ENCODE measurements at places on chromosomes 6 and 20. TPM values are rescaled to one million over a fixed set of nuclear protein-coding genes. Genes with fewer than 3 reads are reported as not detected.

SLC22A7 gene
- total RNA-seq, result not detected

SLC4A11 gene
- 0.35 TPM for total RNA-seq

DYNLT1 gene
- 133 TPM for total RNA-seq

ULBP3 gene
- total RNA-seq, result 0.81 TPM

MAPK13 gene
- total RNA-seq, result 4.2 TPM

PLTP gene
- total RNA-seq, result 81.1 TPM

ARG1 gene
- not detected for total RNA-seq

CEP43 gene
- 15.5 TPM for total RNA-seq

OPN5 gene
- total RNA-seq, result not detected

CDSN gene
- not detected for total RNA-seq

DNA sequence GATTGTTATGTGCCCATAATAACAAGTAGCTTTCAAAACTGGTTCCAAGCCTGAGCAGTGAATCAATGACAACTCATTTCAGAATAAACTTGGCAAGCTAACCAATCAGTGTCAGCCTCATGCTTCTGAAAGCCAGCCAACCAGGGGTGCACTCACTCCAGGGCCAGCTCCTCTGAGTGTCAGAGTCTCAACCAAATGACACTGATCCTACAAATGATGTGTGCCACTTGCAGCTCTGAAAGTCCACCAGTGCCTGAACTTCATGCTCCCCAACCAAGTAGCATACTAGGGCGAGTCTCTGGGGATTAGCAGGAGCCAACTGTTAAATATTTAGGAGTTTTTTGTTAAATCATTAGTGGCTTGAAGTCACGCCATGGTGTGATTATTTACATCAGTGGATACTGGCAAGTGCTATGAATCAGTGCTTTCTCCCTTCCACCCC, 4.5 kb downstream of the IYD start:
- DNase-seq, result no peak

DNA sequence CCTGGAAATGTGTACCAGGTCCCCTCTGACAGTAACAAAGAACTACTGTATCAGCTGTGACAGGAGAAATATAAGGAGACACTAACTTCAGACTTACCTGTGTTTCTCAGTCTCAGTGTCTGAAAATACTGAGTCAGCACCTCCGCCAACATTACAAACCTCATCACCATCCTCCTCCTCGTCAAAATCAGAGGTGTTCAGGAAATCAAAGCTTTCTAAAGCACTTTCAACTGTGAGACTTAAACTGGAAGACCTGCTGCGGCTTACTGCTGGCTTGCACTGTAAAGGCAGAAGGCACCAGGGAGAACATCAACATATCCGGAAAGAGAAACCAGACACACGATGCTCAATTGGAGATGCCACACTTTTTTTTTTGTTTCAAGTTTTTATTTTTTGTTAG, 40.3 kb upstream of the ARMH2 start:
- DNase-seq, result no peak

- DNase-seq, result no peak
These were observed 57.9 kb downstream of the SAMD5 start for GRCh38 chr6:147566244-147566898.

DNA sequence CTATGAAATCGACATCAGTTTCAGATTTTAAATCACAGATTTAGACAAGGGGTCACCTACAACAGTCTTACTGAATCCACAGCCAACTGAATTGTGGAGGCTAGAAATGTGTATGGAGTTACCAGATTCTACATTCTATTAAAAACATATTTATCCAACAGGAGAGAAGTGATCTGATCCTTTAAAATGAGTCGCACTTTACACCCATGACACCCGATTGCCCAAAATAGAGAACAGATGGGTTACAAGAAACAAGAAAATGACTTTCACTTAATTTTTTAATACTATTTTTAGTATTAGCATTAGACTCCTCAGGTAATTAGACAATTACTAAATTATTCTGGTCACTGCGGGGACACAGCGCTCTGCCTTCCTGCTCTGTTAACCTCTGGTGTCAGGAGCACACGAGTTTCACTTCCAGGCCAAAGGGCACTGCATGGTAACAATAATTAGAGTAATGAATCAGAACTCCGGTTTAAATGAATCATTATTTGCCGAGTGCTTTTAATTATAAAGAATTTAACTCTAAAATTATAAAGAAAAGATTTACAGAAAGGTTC, 108.6 kb downstream of the ATP9A start:
- DNase-seq, result no peak

GRCh38 chr6:147666255-147666654, 157.8 kb downstream of the SAMD5 start:
- DNase-seq, result no peak

DNA sequence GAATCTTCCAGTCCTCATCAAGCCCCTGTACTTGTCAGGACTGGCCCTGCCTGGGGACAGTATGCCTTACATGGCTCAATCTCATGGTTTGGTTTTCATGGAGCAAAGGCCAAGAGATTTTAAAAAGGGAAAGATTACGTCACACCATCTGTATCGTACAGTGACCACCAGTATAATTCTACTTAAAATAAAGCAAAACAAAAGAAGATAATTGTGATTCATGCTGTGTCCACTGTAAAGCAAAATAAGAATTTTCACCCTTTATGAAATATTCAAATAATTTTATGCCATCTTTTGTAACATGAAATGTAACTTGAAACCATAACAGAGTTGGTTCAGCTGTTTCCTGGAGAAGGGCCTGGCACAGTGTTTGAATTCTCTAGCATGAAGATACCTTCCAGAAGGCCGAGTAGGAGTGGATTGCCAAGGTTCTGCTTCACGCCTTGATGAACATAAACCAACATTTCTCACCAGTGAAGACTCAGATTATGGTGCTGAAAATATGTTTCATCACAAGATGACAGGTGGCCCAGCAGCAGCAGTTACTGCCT, 486.5 kb downstream of the RFPL4B start:
- no peak for DNase-seq
